ENCODE measurements at places on chromosomes 5 and 9. TPM values are rescaled to one million over a fixed set of nuclear protein-coding genes. Genes with fewer than 3 reads are reported as not detected.
A peak's percentile ranks its signal among the peaks of the same experiment; 100 is the strongest.

Gene LRRC14B
- total RNA-seq, result not detected

Gene DIPK1B
- total RNA-seq, result 11.5 TPM

Gene FOXD4L6
- not detected for total RNA-seq

Gene PCDHGB2
- total RNA-seq, result 8.3 TPM

Gene HMMR
- total RNA-seq, result 9.3 TPM

Gene ZBTB5
- 17.9 TPM for total RNA-seq

Gene AGPAT2
- total RNA-seq, result 87.2 TPM

Gene SHOC1
- 0.25 TPM for total RNA-seq

Gene CDH9
- total RNA-seq, result not detected

Gene DBH
- total RNA-seq, result 12.0 TPM

DNA sequence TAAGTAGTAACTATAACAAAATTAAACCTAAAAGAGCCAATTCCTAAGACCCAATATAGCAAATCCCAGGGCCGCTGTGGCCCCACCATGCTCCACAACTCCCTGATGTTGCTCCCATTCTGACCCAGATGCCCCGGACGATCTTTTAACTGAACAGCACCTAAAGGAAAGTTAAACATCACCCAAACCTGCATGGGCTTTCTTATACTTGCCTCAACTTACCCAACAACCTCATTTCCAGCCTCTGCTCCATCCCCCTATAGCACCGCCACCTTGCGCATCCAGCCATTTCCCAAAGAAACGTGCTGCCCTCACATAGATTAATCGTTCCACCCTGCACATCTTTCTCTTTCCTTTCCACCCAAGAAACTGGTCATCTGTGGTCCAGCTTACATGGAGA lies 54.6 kb downstream of the ZNF354C start:
- DNase-seq, result no peak
- no peak overlapping the region for H3K4me3 ChIP-seq
- H3K27ac ChIP-seq, result no peak overlapping the region
- H3K36me3 ChIP-seq, result no peaks in the 10 kb centered on the region

GRCh38 chr5:173529861-173530260 lies 86.6 kb downstream of the BOD1 start:
- no peaks in the 10 kb centered on the region for H3K27me3 ChIP-seq
- no peaks in the 10 kb centered on the region for H3K36me3 ChIP-seq
- H3K4me1 ChIP-seq, result no peaks in the 10 kb centered on the region

DNA sequence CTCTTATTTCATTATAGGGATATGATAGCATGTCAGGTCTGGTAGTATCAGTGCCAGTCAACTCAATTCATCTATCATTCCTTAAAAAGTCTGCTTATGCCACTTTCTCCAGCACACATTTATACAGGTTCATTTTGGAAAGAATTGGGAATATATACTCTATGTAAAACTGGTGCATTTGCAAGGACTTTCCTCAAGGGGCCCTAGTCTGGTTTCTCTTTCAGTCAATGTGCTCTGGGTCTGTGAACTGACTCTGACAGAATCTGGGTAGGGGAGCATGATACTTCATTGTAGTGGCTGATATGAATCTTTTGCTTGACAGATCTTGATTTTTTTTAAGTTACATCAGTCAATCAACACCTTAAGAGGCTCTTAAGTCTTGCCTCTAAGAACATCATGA lies 313.9 kb downstream of the HTR1A start:
- H3K4me1 ChIP-seq, result no peaks in the 10 kb centered on the region
- no peak overlapping the region for H3K4me3 ChIP-seq
- no peaks in the 10 kb centered on the region for H3K36me3 ChIP-seq
- DNase-seq, result no peak

- no peaks in the 10 kb centered on the region for H3K36me3 ChIP-seq
- no peak for DNase-seq
- H3K27me3 ChIP-seq, result no peaks in the 10 kb centered on the region
- peaks cover 10% of the 10 kb centered on the region for H3K4me1 ChIP-seq
- no peak overlapping the region for H3K4me3 ChIP-seq
Measured at GRCh38 chr9:110103257-110103656, 104.7 kb downstream of the C9orf152 start.

GRCh38 chr9:32413424-32413823 lies 29.0 kb downstream of the ACO1 start:
- no peak overlapping the region for H3K27ac ChIP-seq
- H3K27me3 ChIP-seq, result no peaks in the 10 kb centered on the region
- DNase-seq, result no peak
- no peak overlapping the region for H3K4me3 ChIP-seq
- no peaks in the 10 kb centered on the region for H3K36me3 ChIP-seq
- H3K4me1 ChIP-seq, result peaks cover 3% of the 10 kb centered on the region

- H3K4me1 ChIP-seq, result peaks cover 23% of the 10 kb centered on the region
- H3K27ac ChIP-seq, result peak overlapping the region; percentile 58
- H3K4me3 ChIP-seq, result no peak overlapping the region
- no peaks in the 10 kb centered on the region for H3K27me3 ChIP-seq
Measured at GRCh38 chr5:143001764-143002351, 231.7 kb downstream of the ARHGAP26 start.

- no peak for DNase-seq
- no peaks in the 10 kb centered on the region for H3K27me3 ChIP-seq
- H3K4me1 ChIP-seq, result peaks cover 14% of the 10 kb centered on the region
- H3K27ac ChIP-seq, result no peak overlapping the region
- H3K36me3 ChIP-seq, result peaks cover 16% of the 10 kb centered on the region
Measured at GRCh38 chr5:160061770-160062169, 52.8 kb downstream of the TTC1 start.

- no peaks in the 10 kb centered on the region for H3K36me3 ChIP-seq
- DNase-seq, result no peak
- H3K27ac ChIP-seq, result peak overlapping the region; percentile 9
- H3K27me3 ChIP-seq, result no peaks in the 10 kb centered on the region
Measured at GRCh38 chr5:78511121-78511906, 137.3 kb downstream of the LHFPL2 start.

GRCh38 chr5:50965654-50966375 lies 299.4 kb downstream of the PARP8 start:
- peak overlapping the region; percentile 57 for H3K4me3 ChIP-seq
- DNase-seq, result no peak
- no peaks in the 10 kb centered on the region for H3K36me3 ChIP-seq
- H3K27ac ChIP-seq, result peak overlapping the region; percentile 98
- H3K4me1 ChIP-seq, result peaks cover 32% of the 10 kb centered on the region

DNA sequence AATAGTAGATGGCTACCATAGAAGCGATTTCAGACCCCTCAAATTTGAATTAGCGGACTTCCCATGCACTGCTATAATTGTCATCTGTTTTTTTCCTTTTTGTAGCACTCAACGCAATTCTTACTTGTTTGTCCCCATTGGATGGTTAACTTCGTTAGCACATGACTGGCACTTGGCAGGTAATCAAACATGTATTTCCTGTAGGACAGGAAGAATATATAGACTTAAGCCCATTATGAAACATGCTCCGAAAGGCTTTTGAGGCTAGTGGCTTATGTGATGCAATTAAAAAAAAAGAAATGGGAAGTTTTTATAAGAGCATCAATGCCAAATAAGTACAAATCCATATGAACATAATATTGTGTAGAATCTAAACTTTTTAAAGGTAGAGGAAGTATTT lies 301.2 kb downstream of the PSAT1 start:
- no peak for DNase-seq
- H3K27me3 ChIP-seq, result no peaks in the 10 kb centered on the region
- no peaks in the 10 kb centered on the region for H3K36me3 ChIP-seq
- no peak overlapping the region for H3K27ac ChIP-seq
- no peaks in the 10 kb centered on the region for H3K4me1 ChIP-seq

DNA sequence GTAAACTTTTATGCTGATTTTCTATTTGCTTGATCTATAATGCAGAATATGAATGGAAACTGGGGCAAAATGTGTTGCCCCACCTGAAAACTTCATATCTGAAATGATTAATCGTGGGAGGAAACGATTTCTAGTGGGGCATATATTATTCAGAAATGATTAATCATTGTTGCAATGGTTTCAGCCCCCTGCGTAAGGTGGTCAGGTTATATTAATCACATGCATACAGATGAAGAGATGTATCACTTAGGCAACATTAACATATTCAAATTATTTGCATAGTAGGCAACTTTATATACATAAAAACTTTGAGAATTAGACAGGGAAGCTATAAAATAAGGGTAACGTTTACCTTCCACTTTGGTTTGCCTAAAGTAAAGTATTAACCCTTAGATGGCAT lies 49.8 kb downstream of the LSM11 start:
- no peak overlapping the region for H3K4me3 ChIP-seq
- no peaks in the 10 kb centered on the region for H3K4me1 ChIP-seq
- no peaks in the 10 kb centered on the region for H3K27me3 ChIP-seq
- H3K36me3 ChIP-seq, result no peaks in the 10 kb centered on the region
- DNase-seq, result no peak
- no peak overlapping the region for H3K27ac ChIP-seq

- H3K4me3 ChIP-seq, result no peak overlapping the region
- H3K36me3 ChIP-seq, result no peaks in the 10 kb centered on the region
- no peak overlapping the region for H3K27ac ChIP-seq
- H3K27me3 ChIP-seq, result no peaks in the 10 kb centered on the region
- no peaks in the 10 kb centered on the region for H3K4me1 ChIP-seq
Measured at GRCh38 chr5:73471654-73472053, 23.1 kb upstream of the FOXD1 start.

GRCh38 chr5:74636552-74636951 lies 4.0 kb downstream of the ENC1 start:
- H3K4me3 ChIP-seq, result no peak overlapping the region
- DNase-seq, result no peak
- H3K36me3 ChIP-seq, result peaks cover 4% of the 10 kb centered on the region
- no peaks in the 10 kb centered on the region for H3K27me3 ChIP-seq
- H3K4me1 ChIP-seq, result peaks cover 47% of the 10 kb centered on the region

DNA sequence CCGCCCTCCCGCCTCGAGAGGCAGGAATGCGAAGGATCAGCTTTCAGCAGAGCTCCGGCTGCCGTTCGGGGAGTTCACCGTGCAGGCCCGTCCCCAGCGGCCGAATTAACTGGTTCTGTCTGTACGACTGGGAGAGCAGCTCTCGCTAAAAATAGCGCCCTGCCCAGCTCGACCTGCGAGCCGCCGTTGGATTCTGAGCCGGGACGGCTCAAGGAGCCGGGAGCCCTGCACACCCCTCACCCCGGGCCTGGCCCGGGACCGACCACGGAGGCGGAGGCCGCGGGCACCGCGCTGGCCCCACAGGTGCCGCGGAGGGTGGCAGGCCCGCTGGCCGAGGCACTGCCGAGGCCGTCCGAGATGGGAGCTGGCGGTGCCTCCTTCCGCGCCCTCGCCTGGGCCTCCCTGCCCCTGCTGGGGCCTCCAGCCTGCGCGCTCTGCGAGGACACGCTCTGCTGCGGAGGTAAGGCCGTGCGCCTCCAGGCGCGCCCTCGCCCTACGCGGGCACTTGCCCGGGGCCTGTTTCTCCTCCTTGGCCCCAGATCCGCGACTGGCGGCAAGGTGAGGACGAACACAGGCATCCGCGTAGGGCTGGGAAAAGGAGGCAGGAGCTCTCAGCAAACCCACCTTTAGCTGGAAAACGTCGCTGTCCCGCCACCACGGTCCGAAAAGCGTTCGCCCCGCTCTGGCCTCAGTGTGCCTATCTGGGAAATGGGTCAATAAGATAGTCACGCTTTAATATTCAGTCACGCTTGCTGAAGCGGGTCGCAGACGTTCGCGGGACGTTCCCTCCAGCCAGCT lies 53.1 kb upstream of the DAB2IP start:
- peaks cover 35% of the 10 kb centered on the region for H3K4me1 ChIP-seq
- no peaks in the 10 kb centered on the region for H3K27me3 ChIP-seq
- no peaks in the 10 kb centered on the region for H3K36me3 ChIP-seq
- H3K27ac ChIP-seq, result peak overlapping the region; percentile 81
- DNase-seq, result no peak

GRCh38 chr9:21967169-21967568 lies 27.0 kb downstream of the CDKN2A start:
- H3K36me3 ChIP-seq, result no peaks in the 10 kb centered on the region
- DNase-seq, result no peak
- peaks cover 13% of the 10 kb centered on the region for H3K4me1 ChIP-seq
- H3K27ac ChIP-seq, result no peak overlapping the region
- H3K4me3 ChIP-seq, result no peak overlapping the region

- H3K27ac ChIP-seq, result no peak overlapping the region
- no peaks in the 10 kb centered on the region for H3K4me1 ChIP-seq
Measured at GRCh38 chr5:147061431-147061830, 173.4 kb upstream of the STK32A start.

GRCh38 chr5:122877518-122877917 lies 32.1 kb downstream of the SNX24 start:
- H3K27ac ChIP-seq, result no peak overlapping the region
- no peaks in the 10 kb centered on the region for H3K27me3 ChIP-seq
- no peak overlapping the region for H3K4me3 ChIP-seq
- H3K36me3 ChIP-seq, result no peaks in the 10 kb centered on the region

DNA sequence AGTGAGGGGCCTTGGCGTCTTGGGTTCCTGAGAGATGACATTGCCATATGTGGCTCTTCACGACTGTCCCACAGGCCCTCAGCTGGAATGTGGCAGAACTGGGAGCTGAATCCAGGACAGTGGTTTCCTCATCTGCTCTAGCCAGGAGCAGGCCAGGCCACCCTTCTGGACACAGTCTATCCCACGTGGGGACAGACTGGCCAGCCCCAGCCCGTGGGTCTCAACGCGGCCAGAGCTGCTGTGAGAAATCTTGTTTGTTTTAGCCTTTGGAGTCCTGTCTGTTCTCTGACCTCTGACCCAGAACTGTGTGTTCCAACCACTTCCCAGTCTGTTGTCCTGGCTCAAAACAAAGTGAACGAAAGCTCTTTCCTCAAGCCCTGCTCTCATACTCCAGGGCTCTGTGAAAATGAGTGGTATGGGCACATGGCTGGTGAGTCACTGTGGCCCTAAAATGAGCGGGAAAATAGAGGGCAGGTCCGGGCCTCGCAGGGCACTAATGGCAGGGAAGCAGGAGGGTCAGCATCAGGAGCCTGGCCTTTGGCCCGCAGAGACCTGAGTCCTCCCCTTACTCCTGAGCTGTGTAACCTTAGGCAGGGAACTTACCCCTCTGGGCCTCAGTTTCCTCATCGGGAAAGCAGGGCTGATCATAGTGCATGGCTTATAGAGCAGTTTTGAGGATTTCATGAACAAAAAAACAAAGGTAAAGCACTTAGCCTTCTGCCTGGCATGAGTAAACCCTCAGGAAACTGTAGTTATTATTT lies 34.8 kb upstream of the GLRX start:
- peak overlapping the region; percentile 88 for H3K27ac ChIP-seq
- DNase-seq, result peak; percentile 97
- H3K27me3 ChIP-seq, result no peaks in the 10 kb centered on the region
- H3K36me3 ChIP-seq, result no peaks in the 10 kb centered on the region
- peaks cover 58% of the 10 kb centered on the region for H3K4me1 ChIP-seq

- no peak overlapping the region for H3K27ac ChIP-seq
- DNase-seq, result no peak
- no peaks in the 10 kb centered on the region for H3K4me1 ChIP-seq
- H3K36me3 ChIP-seq, result no peaks in the 10 kb centered on the region
Measured at GRCh38 chr9:87428659-87429058, 69.0 kb upstream of the DAPK1 start.

- H3K4me1 ChIP-seq, result peaks cover 4% of the 10 kb centered on the region
- peak overlapping the region; percentile 25 for H3K27ac ChIP-seq
- H3K36me3 ChIP-seq, result no peaks in the 10 kb centered on the region
- no peak for DNase-seq
- H3K27me3 ChIP-seq, result no peaks in the 10 kb centered on the region
Measured at GRCh38 chr9:131271506-131271931, 4.8 kb downstream of the FAM78A start.
